ENCODE measurements at places on chromosomes 6 and 20. TPM values are rescaled to one million over a fixed set of nuclear protein-coding genes. Genes with fewer than 3 reads are reported as not detected.

DNA sequence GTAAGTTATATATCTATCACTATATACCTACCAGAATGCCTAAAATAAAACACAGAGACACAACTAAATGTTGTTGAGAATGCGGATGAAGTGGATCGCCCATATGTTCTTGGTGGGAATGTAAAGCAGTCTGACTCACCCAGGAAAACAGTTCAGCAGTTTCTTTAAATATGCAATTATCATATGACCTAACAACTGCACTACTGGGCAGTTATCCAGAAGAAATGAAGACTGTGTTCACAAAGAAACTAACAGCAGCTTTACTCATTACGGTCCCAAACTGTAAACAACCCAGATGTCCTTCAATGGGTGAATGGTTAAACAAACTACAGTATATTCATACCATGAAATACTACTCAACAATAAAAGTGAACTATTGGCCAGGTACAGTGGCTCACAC is 14.3 kb upstream of the ZC3H12D start:
- no peak for DNase-seq

- DNase-seq: no peak
These were observed 313.8 kb downstream of the COL12A1 start for GRCh38 chr6:74892091-74892490.

DNA sequence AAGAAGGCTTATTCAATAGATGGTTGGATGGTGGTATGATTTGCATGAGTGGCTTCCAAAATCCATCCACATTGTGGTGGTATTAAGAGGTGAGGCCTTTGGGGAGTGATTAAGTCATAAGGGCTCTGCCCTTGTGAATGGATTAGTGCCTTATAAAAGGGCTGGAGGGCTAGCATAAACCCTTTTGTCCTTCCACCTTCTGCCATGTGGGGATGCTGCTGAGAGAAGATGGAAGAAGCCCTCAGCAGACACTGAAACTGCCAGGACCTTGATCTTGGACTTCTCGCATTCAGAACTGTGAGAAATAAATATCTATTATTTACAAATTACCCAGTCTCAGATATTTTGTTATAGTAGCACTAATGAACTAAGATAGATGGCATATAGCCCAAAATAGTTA is 27.8 kb upstream of the SRPK1 start:
- DNase-seq: no peak

DNA sequence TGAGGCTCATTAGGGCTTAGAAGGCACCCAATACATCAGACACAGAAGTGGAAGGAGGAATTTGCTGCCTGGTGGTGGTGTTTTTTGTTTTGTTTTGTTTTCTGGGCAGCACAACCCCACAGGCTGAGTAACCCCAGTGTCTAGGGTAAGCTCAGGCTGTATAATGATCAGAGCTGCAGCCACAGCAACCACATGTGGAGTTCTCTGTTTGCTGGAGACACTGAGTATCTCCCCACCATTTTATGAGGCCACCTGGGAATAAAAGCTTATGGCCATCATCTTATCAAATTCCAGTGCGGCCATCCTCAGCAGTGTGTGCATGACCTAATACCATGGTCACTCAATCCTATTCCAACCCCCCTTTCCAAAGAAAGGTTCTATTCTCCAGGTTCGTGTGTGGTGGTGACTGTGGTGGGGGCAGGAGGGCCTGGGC is 3.4 kb upstream of the DLL1 start:
- no peak for DNase-seq

DNA sequence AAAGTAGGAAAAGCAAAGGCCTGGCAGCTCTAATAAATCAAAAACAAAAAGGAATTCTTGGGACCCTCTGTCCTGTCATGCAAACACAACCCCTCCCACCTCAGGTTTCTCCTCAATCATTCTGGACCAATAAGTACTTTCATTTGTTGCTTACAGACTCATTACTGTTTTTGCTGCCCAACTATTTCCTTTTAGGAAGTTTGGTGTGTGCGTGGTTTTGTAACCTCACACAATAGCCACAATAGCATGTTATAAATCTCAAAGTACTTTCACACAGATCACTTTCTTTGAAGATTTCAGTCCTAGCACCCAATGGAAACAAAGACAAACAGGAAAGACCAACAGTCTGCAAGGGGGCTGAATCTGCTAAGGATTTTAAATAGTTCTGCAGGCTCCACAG is 4.5 kb downstream of the MRPL14 start:
- DNase-seq: no peak

- DNase-seq: no peak
These were observed 120.3 kb upstream of the MAFB start for GRCh38 chr20:40809361-40809760.

- no peak for DNase-seq
These were observed 18.1 kb upstream of the FERMT1 start for GRCh38 chr20:6140947-6141346.

- DNase-seq: no peak
These were observed 23.6 kb downstream of the BPIFA1 start for GRCh38 chr20:33259371-33259770.

GRCh38 chr6:159758031-159759001 is 3.5 kb upstream of the ACAT2 start:
- no peak for DNase-seq

GRCh38 chr6:84521511-84521910 is 242.9 kb downstream of the TBX18 start:
- no peak for DNase-seq

GRCh38 chr20:47315339-47316056 is 41.0 kb downstream of the ZMYND8 start:
- no peak for DNase-seq

GRCh38 chr6:44049163-44049988 is 77.9 kb downstream of the MRPL14 start:
- DNase-seq: no peak

GRCh38 chr6:157346373-157346772 is 23.1 kb upstream of the TMEM242 start:
- no peak for DNase-seq

DNA sequence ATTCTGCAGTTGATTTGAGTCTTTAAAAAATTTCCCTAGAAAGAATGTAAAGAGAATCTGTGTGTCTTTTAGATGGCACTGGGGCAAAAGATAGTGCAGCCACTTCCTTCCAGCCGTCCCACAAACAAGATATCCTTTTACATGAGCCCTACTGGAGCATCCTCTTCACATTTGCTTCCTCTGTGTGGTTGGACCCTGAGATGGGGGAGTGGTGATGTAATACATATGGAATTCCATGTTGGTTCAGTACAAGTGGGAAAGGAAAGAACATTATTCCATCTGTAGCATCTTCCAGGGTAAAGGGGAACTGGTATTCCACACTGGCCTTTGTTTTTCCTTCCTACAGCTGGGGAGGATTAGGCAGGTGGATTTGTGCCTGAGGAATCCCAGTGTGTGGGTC is 78.9 kb upstream of the ISM1 start:
- DNase-seq: no peak

DNA sequence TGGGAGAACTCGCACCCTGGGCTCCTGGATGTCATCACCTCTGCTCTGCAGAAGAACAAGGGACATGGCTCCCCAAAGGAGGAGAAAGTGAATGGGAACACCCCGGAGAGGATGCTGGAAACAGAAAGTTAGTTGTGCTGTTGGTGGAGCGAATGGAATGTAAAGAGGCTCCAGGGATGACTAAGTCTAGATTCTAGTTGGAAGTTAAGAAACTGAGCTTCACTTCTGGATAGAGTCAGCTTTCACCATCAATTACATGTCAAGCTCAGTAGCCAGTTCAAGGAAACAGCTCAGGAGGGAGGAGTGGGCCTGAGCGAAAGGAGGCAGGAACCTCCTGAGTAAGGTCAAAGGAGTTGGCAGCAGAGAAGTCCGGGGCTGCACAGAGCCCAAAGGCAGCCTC is 132.1 kb upstream of the ARID1B start:
- DNase-seq: no peak

GRCh38 chr6:125871365-125871764 is 80.6 kb downstream of the NCOA7 start:
- no peak for DNase-seq

DNA sequence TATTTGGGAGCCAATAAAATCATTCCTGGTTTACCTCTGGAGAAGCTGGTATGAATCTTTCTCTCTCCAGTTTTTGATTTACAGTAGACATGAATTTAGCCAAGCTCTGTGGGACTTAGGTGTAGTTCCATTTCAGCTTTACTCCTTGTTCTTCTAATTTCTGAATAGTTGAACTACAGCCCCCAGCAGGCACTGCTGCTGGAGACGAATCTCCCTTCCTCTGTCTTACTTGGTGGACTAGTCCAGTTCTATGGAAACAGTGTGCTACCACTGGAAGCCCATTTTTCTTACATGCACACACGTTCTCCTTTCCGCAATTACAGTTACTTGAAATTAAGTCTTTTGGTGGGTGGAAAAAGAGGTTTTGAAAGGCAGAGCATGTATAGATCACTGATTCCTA is 42.3 kb downstream of the RALGAPB start:
- DNase-seq: no peak

- no peak for DNase-seq
These were observed 106.6 kb upstream of the BTN3A2 start for GRCh38 chr6:26258212-26258977.

DNA sequence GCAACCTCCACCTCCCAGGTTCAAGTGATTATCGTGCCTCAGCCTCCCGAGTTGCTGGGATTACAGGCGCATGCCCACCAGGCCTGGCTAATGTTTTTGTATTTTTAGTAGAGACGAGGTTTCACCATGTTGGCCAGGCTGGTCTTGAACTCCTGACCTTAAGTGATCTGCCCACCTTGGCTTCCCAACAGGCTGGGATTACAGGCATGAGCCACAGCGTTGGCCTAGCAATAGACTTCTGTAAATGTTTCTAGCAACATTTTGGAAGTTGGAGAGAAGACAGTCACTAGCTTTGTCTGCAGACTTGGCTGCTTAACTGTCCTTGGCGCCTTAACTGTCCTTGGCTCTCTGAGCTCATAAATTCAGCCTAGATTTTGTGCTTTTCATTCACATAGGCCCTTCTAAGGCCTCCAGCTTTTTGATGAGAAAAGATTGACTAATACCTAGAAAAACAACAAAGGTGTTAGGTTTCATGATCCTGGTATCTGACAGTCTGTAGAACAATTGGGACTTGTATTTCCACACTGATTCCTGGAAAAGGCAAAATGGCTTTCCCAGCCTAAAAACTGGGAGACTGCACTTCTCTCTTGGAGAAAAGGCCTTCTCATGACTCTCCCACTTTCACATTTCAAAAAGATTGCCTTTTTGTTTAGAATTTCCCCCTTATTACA is 49.7 kb downstream of the OR2B2 start:
- DNase-seq: no peak

DNA sequence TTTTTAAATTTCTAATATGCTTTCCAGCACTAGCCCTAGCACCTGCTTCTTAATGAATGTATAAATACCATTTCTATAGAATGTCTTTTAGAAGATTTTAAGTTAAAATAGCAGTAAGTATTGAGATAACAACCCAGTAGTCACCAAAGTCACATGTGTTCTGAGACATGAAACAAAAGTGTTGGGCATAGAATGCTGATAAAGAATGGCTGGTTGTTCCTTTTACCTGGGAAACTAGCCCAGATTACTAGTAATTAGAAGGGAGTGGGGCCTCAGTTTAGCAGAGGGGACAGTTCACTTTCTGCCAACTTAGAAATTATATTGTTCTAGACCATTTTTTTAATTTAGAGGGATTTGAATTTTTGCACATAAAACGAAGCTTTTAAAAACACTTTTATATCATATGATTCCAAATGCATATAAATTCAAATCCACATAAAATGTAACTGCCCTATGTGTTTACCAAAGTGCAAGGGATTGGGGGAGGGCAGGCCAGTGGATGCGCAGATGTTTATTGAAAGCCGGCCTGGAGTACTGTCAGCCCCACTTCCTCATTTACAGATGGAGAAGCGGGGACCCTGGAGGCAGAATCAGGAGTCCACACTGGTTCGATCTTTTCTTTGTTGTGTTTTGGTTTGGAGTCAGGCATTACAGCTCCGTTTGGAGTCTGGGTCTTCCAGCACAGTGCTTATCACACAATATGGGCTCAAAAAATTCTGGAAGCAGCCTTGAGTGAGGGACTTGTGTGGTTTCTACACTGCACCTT is 139.8 kb downstream of the ZDHHC14 start:
- no peak for DNase-seq

GRCh38 chr6:33759887-33760629 is 13.4 kb upstream of the IP6K3 start:
- DNase-seq: no peak

DNA sequence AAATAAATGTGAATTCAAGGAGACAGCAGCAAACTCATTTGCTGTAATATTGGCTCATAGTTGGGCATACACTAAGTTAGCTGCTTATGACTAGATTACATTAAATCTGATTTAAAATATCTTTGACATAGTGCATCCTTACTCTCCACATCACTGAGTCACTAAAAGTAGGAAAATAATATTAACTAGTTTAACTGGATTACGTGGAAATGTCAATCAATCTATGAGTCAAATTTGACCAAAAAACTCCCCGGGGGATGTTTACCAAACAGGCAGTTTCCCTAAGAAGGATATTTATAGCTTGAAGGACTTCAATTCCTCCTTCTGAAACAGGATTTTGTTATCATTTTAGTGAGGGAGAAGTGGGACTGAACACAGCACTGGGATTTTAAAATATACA is 366.5 kb downstream of the ESR1 start:
- no peak for DNase-seq

DNA sequence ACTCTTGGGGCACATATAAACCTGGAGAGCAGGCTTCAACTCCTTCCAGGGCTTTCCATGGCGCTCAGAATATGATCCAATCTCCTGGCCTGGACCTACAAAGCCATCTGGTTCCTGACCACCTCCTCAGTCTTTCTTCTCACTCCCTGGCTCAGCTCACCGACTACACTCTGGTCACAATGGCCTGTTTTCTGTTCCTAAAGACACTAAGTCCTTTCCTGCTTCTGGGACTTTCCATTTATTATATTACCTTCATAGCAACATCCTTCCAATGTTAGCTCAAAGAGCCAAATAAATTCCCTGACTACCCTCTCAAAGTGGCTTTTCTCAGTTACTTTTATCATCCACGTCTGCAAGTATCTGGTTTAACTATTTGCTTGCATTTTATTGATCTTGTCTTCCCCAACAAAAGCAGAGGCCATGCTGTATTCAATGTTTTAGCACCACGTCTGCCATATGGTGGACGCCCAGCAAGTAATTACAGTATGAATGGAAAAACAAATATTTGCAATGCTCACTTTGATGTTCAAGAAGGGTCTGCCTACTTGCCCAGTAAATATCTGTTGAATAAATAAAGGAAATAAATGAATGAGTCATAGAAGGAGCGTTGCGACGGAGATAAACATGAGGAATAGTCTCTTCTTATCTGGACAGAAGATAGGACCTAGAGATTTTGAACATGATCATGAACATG is 328.4 kb downstream of the ESR1 start:
- DNase-seq: no peak

Gene PGC
- not detected for polyA plus RNA-seq

Gene ALDH8A1
- 32.2 TPM for polyA plus RNA-seq

Gene FERMT1
- polyA plus RNA-seq: 3.8 TPM

Gene RIPOR3
- polyA plus RNA-seq: 7.1 TPM

Gene ANKRD6
- 20.3 TPM for polyA plus RNA-seq

Gene MCHR2
- not detected for polyA plus RNA-seq

Gene SLC22A3
- 5.1 TPM for polyA plus RNA-seq

Gene ADAM33
- 12.1 TPM for polyA plus RNA-seq

Gene MAS1L
- polyA plus RNA-seq: not detected

Gene PPP1R14C
- polyA plus RNA-seq: 19.0 TPM

Gene ZNF165
- 5.0 TPM for polyA plus RNA-seq

Gene IL17F
- 0.30 TPM for polyA plus RNA-seq

Data from left renal cortex interstitium (tissue), 4 donors.